ENCODE measurements at places on chromosomes 2 and 18. TPM values are rescaled to one million over a fixed set of nuclear protein-coding genes. Genes with fewer than 3 reads are reported as not detected.
A peak's percentile ranks its signal among the peaks of the same experiment; 100 is the strongest.

- peak; percentile 32 for DNase-seq
Observed at GRCh38 chr2:58834404-58834803, 593.3 kb upstream of the FANCL start.

NPAS2 gene
- 10.6 TPM for polyA plus RNA-seq

CD226 gene
- 0.67 TPM for polyA plus RNA-seq

DNA sequence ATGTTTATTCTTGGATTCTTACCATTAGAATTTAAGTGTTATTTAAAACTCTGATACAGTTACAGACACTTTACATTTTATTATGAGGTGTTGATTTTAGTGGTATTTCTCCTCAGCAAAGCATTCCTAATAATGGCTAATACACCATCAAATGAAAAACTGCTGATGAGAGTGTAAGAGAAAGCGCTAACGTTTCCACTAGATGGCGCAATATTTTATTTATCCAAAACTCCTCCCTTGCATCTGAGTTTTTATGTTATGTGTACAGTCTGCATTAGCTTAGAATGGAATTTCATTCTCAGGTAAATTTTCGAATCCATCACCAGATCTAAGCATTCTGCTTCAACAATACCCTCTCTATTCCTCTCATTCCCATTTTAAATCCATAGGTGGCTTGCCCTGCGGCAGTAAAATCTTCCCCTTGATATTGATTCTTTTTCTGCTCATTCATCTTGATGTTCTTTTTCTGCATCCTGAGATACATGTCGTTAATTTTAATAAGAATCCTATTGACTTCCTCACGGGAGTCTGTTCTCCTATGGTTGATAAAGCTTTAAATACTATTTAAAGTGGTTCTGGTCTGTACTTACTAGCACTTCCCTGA is 53.9 kb downstream of the PRKRA start:
- no peak for DNase-seq

GRCh38 chr2:30756051-30756719 is 51.1 kb downstream of the CAPN13 start:
- no peak for DNase-seq

REG1A gene
- polyA plus RNA-seq, result not detected

DNA sequence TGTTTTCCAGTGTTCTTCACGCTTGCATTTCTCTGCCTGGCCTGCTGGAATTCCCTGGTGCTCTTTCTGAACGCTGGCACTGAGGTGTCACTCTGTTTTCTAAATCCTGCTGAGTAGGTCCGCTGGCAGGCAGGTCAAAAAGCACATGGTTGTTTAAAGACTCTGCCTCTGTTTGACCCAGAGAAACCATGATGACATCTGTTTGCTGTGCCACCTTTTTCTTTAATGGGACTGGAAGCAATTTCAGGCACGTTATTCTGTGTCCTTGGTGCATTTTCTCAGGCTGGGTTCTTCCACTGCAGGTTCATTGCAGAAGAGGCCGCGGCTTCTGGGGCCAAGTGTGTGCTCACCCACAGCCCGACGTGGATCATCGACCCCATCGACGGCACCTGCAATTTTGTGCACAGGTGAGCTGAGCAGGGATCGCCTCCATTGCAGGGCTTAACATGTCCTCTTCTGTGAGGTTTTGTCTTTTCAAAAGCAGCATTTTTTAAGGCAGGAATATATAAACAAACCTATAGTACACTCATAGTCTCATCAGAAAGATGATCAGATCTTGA is 28.4 kb downstream of the IMPA2 start:
- DNase-seq, result no peak

- DNase-seq, result no peak
Observed at GRCh38 chr2:146207901-146208300, 1636.9 kb upstream of the ACVR2A start.

VIT gene
- polyA plus RNA-seq, result 4.5 TPM

RSAD2 gene
- polyA plus RNA-seq, result 2.5 TPM

DNA sequence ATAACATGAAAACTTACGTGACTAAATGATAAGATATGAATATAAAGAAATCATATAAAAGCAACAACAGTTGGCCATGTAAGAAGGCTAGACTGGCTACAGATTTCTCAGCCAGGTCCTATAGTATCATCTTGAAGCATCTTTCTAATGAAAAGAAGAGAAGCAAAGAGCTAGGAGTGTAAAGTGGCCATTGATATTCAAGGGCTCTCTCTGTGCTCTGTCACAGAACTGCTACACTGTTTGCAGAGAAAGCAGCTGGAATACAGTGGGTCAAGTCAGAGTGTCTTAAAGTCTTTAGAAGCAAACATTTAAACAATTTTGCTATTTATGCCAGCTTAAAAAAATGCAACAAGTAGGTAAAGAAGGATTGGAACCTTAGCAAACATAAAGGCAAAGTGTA is 118.8 kb downstream of the SCN9A start:
- DNase-seq, result no peak

GRCh38 chr2:70944111-70944690 is 8.5 kb downstream of the ATP6V1B1 start:
- no peak for DNase-seq

NOL4 gene
- 0.09 TPM for polyA plus RNA-seq

GRCh38 chr2:211845338-211846035 is 693.1 kb downstream of the ERBB4 start:
- no peak for DNase-seq

All from forelimb muscle (tissue), 1 donor.